Stimulated activated effector memory CD8-positive, alpha-beta T cell treated with anti-CD3 and anti-CD28 coated beads, Interleukin-12 subunit alpha, Interleukin-12 subunit beta, amount 100 ng/mL, for 72 hours (primary cell): ENCODE measurements at places on chromosomes 13 and 19.

DNA sequence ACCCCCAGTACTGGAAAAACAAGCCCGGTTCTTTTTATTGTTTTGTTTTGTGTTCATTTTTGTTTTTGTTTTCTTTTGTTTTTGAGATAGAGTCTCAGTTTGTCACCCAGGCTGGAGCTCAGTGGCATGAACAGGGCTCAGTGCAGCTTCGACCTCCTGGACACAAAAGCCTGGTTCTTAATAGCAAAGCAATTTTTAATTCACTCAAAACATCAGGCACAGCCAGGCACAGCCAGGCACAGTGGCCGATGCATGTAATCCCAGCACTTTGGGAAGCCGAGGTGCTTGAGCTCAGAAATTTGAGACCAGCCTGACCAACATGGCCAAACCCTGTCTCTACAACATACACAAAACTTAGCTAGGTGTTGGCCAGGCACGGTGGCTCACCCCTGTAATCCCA is 30.7 kb downstream of the INSR start:
- no peak for DNase-seq

DNA sequence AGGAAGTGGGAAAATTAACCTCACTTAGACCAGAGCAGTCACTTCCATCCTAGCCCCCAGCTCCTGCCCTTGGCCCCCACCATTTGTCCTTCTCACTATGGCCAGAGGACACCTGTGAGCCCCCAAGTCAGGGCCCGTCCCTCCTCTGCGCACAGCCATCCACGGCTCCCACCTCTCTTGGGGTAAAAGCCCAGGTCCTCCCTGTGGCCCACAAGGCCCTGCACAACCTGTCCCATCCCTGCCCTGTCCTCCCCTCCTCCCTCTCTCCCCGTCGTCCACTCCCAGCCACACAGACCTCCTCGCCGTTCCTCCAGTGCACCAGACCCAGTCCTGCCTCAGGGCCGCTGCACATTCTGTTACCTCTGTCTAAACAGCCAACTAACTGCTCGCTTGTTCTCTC is 53.9 kb downstream of the SMIM24 start:
- DNase-seq, result no peak

- DNase-seq, result no peak
Observed at GRCh38 chr13:36512771-36513170, 80.5 kb downstream of the CCNA1 start.

DNA sequence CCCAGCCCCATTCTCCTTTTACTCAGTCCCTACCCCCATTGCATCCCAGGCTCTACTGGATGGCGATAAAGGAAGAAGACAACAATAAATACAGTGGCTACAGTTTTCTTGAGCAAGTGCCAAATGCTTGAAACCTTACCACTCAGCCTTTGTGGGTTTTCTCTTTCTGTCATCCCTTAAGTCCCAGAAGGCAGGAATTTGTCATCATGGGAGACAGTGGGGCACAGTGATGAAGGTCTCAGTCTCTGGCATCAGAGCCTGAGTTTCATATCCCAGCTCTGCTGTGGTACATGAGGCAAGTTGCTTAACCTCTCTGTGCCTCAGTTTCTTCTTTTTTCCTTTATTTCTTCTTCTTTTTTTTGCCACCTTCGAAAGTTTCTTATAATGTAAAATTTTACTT is 5.1 kb upstream of the COMP start:
- no peak for DNase-seq

DNA sequence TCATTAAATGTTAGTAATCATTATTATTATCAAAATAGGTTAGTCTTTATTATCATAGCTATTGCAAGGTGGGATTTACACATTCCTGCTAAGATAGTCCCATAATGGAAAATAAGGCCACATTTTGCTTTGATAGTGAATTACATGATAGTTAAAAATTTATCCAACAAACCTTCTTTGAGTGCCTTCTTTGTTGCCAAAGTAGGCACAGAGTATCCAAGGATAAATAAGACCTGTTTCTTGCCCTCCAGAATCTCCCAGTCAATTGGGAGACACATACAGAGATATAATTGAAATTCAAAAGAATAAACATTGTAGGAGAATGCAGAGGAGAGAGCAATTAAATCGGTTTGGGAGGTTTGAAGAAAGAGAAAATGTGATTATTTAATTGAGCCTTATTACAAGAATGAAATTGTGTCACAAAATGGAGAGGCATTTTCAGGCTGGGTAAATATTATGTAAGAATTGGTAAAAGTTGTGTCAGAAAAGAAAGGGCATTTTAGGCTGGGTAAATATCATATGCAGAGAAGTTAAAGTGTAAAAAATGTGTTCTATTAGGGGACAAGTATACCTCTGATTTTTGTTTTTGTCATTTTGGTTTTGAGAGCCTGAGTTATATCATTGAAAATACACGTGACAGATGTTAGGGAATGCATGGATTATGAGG is 189.3 kb downstream of the POU4F1 start:
- DNase-seq, result no peak
